ENCODE measurements at places on chromosomes 12 and 14. TPM values are rescaled to one million over a fixed set of nuclear protein-coding genes. Genes with fewer than 3 reads are reported as not detected.

Gene SLC5A8
- total RNA-seq: not detected

Gene OTUB2
- total RNA-seq: 1.6 TPM

Gene PAX9
- not detected for total RNA-seq

Gene RGS6
- not detected for total RNA-seq

Gene MGAT4C
- not detected for total RNA-seq

Gene PRICKLE1
- 5.3 TPM for total RNA-seq

Gene GPR84
- total RNA-seq: not detected

Gene MYF6
- total RNA-seq: not detected

Gene BCL7A
- 0.72 TPM for total RNA-seq

Gene PLEKHH1
- total RNA-seq: 2.6 TPM

GRCh38 chr12:122403115-122403770 lies 19.2 kb downstream of the CLIP1 start:
- DNase-seq: no peak

DNA sequence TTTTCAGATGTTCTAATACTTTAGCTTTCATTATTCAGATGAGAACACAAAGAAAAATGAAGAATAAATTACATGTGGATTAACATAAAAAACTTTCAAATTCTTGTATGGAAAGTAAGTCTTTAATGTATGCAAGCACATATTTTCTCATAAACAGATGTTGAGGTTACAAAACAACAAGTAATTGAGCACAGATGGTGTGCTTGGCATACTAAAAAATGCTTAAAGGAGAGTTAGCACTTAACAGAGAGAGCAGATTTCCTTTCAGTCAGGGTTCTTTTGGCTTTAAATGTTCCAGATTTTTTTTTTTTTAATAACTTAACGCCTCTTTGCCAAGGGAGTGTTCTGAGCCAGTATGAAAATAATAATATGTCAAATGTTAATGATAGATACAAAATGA lies 96.0 kb downstream of the RASSF9 start:
- DNase-seq: no peak

DNA sequence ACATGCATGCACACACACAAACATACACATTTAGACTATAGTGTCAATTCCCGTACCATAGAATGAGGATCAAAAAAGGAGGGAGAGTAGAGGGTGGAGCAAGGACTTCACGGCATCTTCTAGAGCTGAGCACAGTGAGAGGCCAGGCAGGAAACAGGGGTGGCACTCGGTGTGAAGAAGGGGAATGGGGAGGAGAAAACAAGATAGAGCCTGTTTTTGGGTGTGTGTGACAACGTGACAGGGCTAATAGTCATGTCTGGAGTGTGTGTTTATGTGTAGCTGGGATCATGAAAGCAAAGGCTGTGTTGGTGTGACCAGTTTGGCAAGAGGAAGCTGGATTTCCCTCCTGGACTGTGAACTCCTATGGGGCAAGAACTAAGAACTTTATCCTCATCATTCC lies 9.9 kb upstream of the ACVR1B start:
- DNase-seq: no peak

- no peak for DNase-seq
These were observed 4.1 kb upstream of the PAX9 start for GRCh38 chr14:36657399-36658122.

GRCh38 chr12:47272412-47273190 lies 192.8 kb upstream of the AMIGO2 start:
- no peak for DNase-seq

DNA sequence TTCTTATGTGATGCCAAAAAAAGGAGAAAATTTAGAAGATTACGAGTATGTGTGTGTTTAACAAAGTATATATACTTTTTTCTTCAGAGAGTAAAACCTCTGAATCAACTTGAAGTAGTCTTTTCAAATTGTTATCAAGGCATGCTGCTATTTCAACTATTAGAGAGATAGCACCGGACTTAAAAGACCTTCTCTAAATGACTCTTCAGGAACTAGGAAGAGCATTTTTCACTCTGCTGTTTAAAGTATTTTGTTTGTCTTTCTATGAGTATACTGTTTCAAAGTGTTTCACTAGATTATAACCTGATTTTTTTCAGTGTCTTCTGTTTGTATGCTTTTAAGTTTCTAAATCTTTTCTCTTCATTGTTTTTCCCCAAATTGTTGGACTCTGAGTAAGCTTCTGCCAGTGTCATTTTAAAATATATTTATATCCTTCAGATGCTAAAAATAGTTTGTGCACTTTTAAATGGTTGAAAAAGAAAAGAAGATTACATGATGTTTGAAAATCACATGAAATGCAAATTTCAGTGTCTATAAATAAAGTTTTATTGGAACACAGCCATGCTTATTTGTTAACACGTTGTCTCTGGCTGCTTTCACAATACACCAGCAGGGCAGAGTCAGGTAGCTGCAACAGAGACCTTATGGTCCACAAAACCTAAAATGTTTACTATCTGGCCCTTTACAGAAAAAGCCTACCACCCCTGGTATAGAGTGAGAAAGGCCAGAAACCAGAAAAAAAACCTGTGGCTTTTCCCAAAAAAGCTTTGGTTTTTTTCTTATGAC lies 21.3 kb downstream of the CRADD start:
- peak; percentile 19 for DNase-seq

DNA sequence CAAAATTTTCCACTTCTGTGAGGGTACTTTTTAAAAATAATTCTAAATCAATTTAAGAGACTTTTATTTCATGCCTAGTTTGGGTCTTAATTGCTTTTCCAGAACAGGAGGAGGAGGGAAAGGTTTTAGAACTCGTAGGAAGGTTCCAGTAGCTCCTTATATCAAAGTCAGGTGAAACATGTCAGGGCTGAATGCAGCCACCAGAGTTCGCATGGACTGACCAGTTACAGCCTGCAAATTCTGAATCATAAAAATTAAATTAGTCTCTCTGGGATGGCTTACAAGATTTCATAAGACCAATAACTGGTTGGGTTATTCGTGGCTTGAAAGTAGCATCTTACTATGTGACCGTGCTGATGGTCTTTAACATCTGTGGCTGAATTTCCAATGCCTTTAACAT lies 397 bp downstream of the BDKRB1 start:
- DNase-seq: no peak

GRCh38 chr14:79608446-79608845 lies 602.9 kb downstream of the DIO2 start:
- DNase-seq: no peak

- DNase-seq: no peak
These were observed 22.8 kb downstream of the CPM start for GRCh38 chr12:68910128-68910527.

DNA sequence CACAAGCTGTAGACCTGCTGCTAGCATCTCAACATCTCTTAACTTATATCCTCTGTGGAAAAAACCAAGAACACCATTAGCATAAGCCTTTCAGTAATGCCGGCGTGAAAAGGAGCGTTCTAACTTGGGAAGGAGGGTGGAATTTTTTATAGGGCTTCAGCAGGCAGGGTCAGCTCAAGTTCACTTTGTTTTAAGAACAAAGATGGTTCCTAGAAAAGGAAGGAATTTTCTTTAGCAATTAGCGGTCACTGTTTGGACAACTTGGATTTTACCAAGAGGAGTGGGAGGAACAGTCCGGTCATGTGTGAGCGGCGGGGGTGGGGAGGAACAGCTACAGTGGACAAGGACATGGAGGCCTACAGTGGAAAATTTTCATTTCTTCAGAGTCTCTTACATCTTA lies 35.9 kb downstream of the BBS10 start:
- DNase-seq: peak; percentile 71

DNA sequence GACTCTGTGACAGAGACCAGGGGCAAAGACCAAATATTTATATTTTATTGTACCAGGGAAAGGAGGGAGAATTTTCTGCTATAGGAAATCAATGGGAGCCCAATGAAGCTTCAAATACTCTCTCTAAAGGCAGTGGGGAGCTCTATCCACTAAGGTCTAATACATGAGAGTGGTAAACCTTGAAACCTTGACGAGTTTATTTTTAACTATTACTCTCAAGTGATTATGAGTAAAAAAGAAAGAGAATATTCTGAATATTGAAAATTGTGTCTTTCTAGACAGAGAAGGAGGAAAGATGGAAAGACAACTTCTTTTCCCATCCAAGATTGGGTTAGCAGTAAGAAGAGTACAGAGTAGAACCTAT lies 1722.1 kb upstream of the SEL1L start:
- DNase-seq: no peak

- DNase-seq: no peak
These were observed 152.3 kb downstream of the DIO2 start for GRCh38 chr14:80059041-80059440.

- DNase-seq: peak; percentile 14
These were observed 8.5 kb upstream of the SOCS2 start for GRCh38 chr12:93563807-93564538.

GRCh38 chr14:54794796-54795195 lies 107.8 kb downstream of the GCH1 start:
- DNase-seq: no peak

DNA sequence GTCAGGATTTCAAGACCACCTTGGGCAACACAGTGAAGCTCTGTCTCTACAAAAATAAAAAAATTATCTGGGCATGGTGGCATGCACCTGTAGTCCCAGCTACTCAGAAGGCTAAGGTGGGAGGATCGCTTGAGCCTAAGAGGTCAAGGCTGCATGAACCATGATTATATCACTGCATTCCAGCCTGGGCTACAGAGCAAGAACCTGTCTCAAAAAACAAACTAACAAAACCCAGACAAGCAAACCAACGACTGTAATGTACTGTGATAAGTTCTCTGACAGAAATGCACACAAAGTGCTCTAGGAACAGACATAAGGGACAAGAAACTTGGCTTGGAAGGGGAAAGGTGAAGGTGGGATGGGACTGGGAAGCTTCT lies 22.4 kb downstream of the ENTPD5 start:
- no peak for DNase-seq

- DNase-seq: no peak
These were observed 261.4 kb downstream of the TTC8 start for GRCh38 chr14:89085737-89086382.

GRCh38 chr14:103118018-103118662 lies 5.1 kb upstream of the TNFAIP2 start:
- no peak for DNase-seq

- peak; percentile 68 for DNase-seq
These were observed 94.4 kb upstream of the PLEKHG7 start for GRCh38 chr12:92608151-92609091.

GRCh38 chr12:92995258-92995903 lies 66.3 kb upstream of the EEA1 start:
- no peak for DNase-seq

DNA sequence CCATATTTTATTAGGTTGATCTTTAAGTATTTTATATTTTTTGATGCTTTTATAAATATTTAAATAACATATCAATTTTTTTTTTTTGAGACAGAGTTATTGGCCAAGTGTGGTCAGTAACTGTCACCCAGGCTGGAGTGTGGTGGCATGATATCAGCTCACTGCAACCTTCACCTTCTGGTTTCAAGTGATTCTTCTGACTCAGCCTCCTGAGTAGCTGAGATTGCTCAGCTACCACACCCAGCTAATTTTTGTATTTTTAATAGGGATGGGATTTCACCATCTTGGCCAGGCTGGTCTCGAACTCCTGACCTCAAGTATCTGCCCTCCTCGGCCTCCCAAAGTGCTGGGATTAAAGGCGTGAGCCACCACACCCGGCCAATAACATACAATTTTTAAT lies 71.1 kb downstream of the FUT8 start:
- DNase-seq: peak; percentile 14

DNA sequence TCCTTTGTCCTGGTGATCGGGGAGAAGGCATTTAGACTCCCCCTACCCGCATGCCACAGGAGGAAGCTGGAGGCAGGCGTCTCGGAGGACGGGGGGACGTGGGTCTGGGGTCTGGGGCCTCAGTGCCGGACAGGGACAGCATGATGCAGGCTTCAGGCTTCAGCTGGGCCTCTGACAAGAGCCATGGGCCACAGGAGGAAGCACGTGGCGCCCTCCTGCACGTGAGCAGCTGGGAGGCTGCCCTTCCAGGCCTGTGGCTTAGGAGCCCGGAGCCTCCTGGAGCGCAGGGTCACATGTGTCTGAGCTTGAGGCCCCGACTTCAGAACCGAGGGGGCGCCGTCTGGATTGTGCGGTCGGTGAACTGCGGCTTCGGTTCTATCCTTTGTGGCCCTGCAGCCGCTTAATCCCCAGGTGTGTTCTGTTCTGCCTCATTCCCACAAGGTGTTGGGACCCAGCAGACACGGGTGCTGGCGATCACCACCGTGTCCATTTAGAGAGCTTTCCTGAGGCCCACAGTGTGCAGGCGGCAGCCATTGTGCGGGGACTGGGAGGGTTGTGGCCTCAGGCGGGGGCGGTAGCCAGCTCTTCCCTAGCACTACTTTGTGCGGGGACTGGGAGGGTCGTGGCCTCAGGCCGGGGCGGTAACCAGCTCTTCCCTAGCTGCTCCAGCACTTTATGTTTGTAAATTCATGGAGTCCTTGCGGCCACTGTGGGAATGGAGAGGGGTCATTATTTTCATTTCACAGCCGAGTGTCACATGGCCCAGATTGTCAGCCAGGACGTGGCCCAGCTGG lies 150.2 kb downstream of the ADGRD1 start:
- DNase-seq: no peak

- DNase-seq: no peak
These were observed 136.5 kb upstream of the IFNG-AS1 start for GRCh38 chr12:67852701-67853100.

GRCh38 chr12:54054742-54055194 lies 1.1 kb downstream of the HOXC4 start:
- DNase-seq: no peak

- DNase-seq: peak; percentile 76
These were observed 16.0 kb upstream of the LRP6 start for GRCh38 chr12:12282761-12283425.

DNA sequence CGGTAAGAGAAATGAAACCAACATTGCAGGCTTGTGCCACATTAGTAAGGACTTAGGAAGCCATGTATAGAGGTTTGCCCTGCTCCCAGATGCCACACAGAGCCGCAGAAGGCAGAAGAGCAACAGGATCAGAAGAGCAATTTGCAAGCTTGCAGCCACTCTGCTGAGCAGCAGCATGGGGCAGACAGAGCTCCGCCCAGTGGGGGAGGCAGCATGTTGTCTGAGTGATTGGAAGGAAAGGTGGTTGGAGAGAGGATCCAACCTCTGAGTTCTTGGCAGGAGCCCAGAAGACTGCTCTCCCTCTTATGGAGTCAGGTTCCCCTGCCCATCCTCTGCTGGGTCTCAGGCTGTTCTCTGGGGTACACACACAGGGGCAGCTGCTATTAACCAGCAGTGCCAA lies 2.3 kb upstream of the KRT6A start:
- no peak for DNase-seq

DNA sequence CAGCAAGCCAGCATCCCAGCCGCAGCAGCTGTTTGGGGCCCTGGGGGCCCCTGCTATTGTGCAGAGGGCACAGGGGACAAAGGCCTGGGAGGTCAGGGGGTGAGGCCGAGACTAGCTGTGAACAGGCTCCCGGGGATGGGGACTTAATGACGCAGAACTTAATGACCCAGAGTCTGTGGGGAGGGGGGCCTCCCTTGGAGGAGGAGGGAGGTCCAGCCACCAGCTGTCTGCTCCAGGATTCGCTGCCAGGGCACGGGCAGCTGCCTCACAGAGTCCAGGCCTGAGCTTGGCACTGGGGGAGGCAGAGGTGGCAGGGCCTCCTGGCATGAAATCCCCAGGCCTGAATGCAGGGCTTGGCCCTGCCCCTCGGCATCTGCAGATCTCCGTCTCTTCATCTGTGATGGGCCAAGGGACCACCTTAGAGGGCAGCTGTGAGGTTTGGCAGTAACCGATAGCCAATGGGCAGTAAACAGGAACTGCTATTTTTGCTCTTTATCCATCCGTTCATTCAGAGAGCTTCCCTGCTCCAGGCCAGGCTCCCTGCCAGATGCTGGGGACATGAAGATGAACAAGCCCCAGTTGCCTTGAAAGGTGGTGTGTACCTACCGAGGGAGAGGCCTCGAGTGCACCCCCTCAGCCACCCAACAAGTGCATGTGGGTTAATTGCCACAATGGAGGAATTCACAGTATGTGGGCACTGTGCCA lies 6.7 kb downstream of the FAM222A start:
- DNase-seq: no peak
